ENCODE measurements at places on chromosomes 4 and X. TPM values are rescaled to one million over a fixed set of nuclear protein-coding genes. Genes with fewer than 3 reads are reported as not detected.

CXCL1 gene
- total RNA-seq, result not detected

ALG13 gene
- total RNA-seq, result 63.8 TPM

SMPX gene
- not detected for total RNA-seq

SLC9A7 gene
- 23.0 TPM for total RNA-seq

ALB gene
- total RNA-seq, result not detected

LRIT3 gene
- total RNA-seq, result 0.46 TPM

ENPEP gene
- total RNA-seq, result 0.84 TPM

MAD2L1 gene
- total RNA-seq, result 51.4 TPM

ASB5 gene
- not detected for total RNA-seq

PDLIM3 gene
- total RNA-seq, result 1.5 TPM

DDX53 gene
- total RNA-seq, result not detected

DRP2 gene
- 0.86 TPM for total RNA-seq

ZNF518B gene
- total RNA-seq, result 27.5 TPM

SPON2 gene
- 7.0 TPM for total RNA-seq

SCD5 gene
- total RNA-seq, result 1.6 TPM

SPANXB1 gene
- total RNA-seq, result not detected

CYP4V2 gene
- total RNA-seq, result 15.4 TPM

ARAP2 gene
- 96.5 TPM for total RNA-seq

GSX2 gene
- not detected for total RNA-seq

MAGEB16 gene
- total RNA-seq, result not detected

ITM2A gene
- total RNA-seq, result 47.2 TPM

DIPK2B gene
- not detected for total RNA-seq

HS3ST1 gene
- not detected for total RNA-seq

IQCM gene
- total RNA-seq, result not detected

ADRA2C gene
- total RNA-seq, result not detected

ZFP42 gene
- not detected for total RNA-seq

FAT1 gene
- total RNA-seq, result 0.07 TPM

GC gene
- not detected for total RNA-seq

CXCR3 gene
- total RNA-seq, result 14.6 TPM

ARHGAP4 gene
- total RNA-seq, result 147 TPM

GPR143 gene
- total RNA-seq, result not detected

P2RY8 gene
- 40.1 TPM for total RNA-seq

LUZP4 gene
- total RNA-seq, result not detected

Measured in activated T-cell treated with anti-CD3 and anti-CD28 coated beads, Interleukin-2, amount 50 U/mL, for 72 hours (primary cell).